Glutamatergic neuron (in vitro differentiated cells): ENCODE measurements at places on chromosomes 1 and 21.

GRCh38 chr1:89588480-89588879 is 44.4 kb upstream of the LRRC8C start:
- DNase-seq, result no peak

- DNase-seq, result peak; percentile 49
Observed at GRCh38 chr1:1677718-1678580, 14.6 kb downstream of the SLC35E2B start.

DNA sequence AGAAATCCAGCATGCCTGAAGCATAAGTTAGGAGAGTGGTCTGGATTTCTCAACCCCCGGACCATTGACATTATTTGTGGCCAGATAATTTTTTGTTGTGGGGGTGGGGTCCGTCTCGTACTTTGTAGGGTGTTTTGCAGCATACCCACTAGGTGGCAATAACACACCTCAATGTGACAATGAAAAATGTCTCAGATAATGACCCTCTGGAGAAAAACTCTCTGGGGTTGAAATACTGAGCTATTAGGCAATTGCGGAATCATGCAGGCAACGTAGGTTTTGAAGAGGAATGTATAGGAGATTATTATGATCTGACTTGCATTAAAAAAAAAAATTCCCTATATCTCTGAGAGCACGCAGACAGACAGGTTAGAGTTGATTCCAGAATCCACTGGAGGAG is 25.3 kb upstream of the RRP15 start:
- no peak for DNase-seq

DNA sequence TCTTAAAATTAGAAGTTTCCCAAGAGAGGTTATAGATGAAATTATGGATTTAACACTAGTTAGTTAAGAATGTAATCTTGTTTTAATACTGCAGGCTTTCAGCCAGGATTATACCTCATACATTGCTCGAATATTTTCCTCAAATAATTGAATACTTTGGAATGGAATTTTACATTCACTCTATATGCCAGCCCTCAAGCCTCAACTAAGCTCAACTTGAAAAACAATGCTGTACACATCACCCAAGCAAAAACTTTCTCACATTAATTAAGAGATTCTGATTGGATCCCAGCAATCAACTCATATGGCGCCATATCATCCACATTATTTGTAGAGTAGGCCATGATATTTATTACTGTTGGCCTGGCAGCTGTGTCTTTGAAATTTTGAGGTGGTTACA is 710.7 kb upstream of the ADAMTS5 start:
- no peak for DNase-seq

GRCh38 chr1:202770135-202770534 is 38.1 kb downstream of the KDM5B start:
- no peak for DNase-seq

DNA sequence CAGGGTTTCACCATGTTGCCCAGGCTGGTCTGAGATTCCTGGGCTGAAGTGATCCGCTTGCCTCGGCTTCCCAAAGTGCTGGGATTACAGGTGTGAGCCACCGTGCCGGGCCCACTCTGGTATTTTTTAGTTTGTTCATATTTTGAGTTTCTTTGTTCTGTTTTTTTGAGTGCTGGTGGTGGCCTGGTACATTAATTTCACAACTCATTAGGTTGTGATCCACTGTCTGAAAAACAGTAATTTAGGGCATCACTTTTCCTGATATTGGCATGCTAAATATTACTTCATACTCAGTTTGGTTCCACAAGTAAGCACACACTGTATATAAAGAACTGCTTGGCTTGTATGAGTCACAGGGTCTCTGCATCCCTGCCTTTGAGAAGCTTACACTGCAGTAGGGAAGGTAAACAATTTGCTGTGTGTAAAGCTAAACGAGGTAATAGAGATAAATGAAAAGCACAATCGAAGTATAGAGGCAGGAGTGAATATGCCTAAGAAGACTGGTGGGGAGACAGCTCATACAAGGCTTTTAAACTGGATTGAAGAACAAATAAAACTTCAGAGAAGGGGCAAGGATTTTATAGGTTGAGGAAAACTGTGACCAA is 7.7 kb downstream of the SNX27 start:
- DNase-seq, result no peak

GRCh38 chr1:96358057-96358456 is 363.5 kb upstream of the PTBP2 start:
- no peak for DNase-seq

DNA sequence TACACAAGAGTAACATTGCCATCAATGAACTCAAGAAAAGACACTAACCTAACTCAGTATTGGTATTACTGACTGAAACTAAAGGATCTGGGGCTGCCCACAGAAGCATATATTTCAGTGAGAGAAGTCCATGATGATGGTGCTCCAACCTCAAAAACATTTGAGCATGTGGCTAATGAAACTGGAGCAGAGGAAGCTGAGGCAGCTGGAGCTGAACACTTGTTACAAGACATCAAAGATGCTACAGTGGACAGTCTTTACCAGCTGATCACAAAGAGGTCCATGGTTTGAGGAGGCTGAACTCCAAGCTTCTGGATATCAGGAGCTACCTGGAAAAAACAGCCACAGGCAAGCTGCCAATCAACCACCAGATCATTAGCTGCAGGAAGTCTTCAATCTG is 42.2 kb upstream of the TTC39A start:
- no peak for DNase-seq

DNA sequence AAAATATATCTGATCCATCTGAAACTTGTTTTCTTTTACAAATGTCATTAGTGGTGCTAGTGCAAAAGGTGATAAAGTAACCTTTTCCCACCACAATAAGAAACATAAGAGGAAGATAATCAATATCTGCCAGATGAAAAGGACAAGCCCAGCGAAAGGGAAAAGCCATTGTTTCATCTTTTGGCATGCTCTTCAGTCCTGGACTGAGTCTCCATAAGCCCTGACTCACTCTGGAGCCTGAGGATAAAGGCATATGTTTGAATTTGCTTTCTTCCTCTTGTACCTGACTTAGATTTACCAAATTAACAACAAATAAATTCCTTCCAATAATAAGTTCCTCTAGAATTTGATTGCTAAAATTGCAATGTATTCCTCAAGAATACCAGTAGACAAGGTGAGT is 13.6 kb downstream of the DNAJC11 start:
- no peak for DNase-seq

GRCh38 chr1:117118137-117118536 is 3.4 kb downstream of the TRIM45 start:
- DNase-seq, result no peak
